ENCODE measurements at places on chromosomes 6 and 20.
A peak's percentile ranks its signal among the peaks of the same experiment; 100 is the strongest.

GRCh38 chr6:134515986-134516385 lies 198.1 kb upstream of the SGK1 start:
- DNase-seq: no peak

- DNase-seq: peak; percentile 32
These were observed 78.3 kb downstream of the CD109 start for GRCh38 chr6:73774311-73774774.

GRCh38 chr6:77633993-77634715 lies 18.7 kb upstream of the MEI4 start:
- no peak for DNase-seq

DNA sequence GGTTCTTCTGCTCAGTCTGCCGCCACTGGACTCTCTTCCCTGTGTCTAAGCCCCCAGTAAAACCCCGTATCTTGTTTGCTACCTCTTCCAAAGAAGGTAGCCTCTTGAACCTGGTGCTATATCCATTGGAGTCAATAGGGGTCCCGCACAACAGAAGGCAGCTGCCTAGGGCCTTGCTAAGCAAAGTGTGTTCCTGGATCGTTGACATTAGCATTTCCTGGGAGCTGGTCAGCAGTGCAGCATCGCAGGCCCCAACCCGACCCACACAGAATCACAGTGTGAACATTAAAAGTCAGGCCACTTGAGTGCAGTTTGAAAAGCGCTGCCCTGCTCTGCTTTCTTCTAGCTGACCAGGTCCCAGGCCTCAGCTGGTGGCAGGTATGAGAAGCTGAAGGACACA lies 2.9 kb downstream of the ADA start:
- no peak for DNase-seq

GRCh38 chr6:136846046-136846445 lies 23.7 kb downstream of the PEX7 start:
- no peak for DNase-seq

DNA sequence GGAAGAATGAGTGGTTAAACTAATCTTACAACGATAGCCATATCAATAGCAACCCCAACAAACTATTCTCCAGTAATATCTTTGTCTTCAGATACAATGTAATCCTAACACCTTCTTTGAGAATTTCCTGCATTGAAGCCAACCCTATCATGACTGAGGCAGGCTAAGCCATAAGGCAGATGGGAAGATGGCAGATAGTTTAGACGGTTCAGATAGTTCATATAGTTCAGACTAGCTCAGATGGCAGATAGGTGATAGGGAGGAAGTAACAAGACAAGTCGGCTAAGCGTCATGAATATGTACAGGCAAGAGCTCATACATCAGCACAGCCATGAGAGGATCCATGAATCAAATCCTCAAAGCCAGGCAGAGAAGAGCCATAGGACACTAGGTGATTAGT lies 39.1 kb upstream of the BEND6 start:
- DNase-seq: no peak

- DNase-seq: peak; percentile 65
These were observed 4.9 kb upstream of the ARFGAP1 start for GRCh38 chr20:63267691-63268090.

DNA sequence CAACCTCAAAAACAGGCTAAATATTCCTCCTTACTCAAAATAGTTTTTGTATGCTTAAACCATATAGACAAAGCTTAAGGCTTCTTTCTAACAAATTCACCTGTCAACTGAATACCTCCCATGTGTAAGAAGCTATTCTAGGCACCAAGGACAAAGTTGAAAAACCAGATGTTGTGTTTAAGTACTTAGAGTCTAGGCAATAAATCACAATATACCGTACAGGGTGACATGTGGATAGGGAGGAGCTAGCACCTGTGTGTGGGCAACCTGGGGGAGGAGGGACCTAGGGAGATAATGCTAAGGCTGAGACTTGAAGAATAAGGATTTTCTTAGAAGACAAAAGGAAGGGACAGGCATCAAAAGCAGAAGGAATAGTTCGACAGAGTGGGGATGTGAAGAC lies 123.5 kb downstream of the LMBRD1 start:
- DNase-seq: no peak

DNA sequence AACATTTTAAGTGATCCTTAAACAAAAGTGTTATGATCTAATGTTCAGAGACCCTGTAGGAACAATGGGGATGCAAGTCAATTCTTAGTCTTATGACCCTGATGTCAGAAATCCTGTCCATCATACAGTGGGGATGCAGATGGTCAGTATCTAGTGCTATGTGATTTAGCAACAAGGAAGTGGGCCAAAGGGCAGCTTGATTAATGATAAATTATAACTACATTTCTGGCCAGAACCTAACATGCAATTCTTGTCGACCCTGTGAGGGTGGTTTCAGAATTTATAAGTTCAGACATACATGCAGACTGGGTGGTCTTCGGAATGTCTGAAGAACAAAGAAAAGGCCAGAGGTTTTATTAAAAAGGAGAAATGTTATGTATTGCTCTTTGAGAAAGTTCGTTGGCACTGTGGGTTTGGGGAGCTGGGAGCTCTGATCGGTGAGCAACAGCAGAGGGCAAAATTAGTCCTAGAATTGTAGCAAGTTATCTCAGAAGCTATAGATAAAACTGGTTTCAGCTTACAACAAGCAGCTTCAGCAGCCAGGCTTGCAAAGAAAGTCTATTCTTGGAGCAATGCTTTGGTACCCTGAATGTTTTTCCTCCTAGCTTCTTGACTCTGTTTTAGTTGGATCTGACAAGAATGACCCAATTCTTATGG lies 50.8 kb downstream of the RPF2 start:
- no peak for DNase-seq

DNA sequence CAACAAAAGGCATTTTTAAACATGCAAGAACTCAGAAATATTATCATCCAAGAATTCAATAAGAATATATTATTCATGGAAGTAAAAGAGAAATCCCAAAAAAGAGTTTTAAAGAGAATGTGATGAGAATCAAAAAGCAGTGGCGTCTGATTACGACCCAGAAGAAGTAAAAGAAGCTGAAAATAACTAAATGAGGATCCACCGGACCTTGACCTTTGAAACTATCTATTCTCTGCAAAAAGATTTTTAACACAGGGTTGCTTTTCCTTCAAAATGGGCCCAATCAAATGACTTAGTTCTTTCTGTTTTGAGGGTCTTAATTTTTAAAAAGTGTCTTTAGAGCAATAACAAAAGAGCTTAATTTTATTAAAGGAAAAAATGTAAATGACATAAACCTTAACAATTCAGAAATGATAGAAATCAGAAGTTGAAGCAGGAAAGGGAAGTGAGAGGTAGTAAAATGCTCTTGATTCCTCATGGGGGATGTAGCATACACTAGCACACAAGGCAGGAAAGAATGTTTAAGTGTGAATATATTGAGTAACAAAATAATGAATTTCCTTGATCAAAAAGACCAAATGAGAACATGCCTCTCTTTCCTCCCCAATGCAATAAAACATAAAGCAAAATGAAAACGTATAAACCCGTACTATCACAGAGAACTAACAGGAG lies 223.1 kb upstream of the PRDM1 start:
- DNase-seq: no peak

- peak; percentile 85 for DNase-seq
These were observed 100.0 kb downstream of the NOL4L start for GRCh38 chr20:32484958-32485769.

- DNase-seq: no peak
These were observed 19.5 kb downstream of the KATNA1 start for GRCh38 chr6:149628875-149629510.

DNA sequence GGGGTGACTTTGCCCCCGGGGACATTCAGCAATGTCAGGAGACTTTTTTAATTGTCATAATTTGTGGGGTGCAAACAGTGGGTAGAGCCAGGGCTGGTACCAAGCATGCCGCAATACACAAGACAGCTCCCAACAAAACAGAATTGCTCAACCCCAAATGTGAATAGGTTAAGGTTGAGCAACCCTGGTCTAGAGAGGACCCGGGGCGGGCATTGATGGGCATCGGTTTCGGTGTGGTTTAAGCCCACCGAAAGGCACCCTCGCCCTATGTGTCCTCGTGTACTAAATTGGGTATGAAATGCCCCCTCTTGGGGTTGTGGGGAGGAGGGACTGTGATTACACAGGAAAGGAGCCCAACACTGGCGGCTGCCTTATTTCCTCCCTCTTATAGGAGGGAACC lies 36.0 kb downstream of the KIAA1755 start:
- no peak for DNase-seq

DNA sequence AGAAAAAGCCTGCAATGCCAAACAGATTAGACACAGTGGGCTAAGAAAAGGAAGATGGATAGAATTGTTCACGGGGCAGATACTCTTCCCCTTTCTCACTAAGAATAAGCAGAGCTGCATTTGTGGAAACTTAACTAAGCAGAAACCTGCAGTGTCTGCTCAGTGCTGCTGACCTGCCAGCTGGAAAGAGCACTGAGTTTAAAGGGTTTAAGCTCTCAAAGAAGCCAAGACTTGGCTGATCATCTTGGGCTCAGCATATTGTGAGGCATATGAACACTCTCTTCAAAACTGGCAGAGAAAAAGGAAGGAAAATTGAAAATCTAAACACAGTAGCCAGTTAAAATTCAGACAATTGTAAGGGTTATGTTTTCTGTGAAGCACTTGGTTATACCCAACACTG lies 711.1 kb upstream of the EPHA7 start:
- DNase-seq: peak; percentile 58

- DNase-seq: peak; percentile 75
These were observed 751 bp downstream of the MAP3K4 start for GRCh38 chr6:160992061-160992979.

- no peak for DNase-seq
These were observed 307.6 kb downstream of the TSHZ2 start for GRCh38 chr20:53279735-53280134.

DNA sequence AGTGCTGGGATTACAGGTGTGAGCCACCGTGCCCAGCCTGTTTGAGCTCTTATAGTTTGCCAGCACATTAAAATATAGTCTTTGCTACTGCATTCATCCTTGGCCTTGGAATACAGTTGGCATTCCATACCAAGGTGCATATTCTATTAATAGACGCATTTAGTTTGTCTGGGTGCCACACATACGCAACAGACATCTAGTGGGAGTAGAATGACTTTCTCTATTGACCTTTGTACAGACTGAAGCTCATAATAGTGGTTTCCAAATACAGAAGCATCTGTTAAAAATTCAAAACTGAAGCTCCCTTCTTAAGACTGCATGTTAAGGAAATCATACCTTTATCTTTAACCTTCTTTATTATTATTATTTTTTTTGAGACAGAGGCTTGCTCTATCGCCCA lies 46.7 kb upstream of the FNDC1 start:
- no peak for DNase-seq

DNA sequence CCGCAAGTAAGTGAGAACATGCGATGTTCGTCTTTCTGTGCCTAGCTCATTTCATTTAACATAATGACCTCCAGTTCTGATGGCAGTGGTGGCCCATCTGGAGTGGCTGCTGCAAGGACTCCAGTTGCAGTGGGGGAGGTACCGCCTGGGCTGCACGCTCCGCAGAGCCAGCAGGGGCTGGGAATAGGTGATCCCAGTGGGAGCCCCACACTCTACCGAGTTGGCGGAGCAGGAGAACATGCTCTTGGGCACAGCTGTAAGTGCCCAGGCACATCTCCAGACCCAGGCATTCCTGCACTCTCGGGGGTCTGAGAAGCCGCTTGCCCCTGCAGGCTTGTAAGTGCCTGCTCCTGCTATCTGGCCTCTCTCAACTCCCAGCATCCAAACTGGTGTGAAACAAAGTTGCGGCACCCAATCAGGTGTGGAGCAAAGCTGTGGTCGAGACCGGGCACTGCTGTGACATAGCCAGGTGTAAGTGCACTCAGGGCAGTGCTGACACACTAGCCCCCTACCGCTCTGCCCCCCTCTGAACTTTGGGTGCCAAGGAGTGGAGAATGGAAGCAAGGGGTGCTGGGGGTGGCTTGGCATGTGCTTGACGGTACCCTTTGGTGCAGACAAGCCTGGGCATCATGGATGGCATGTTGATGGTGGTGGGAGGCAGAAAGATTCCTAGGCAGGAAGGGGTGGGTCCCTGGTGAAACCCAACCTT lies 130.2 kb downstream of the HTR1B start:
- DNase-seq: no peak

GRCh38 chr6:75656479-75656878 lies 54.8 kb downstream of the SENP6 start:
- DNase-seq: no peak

- DNase-seq: no peak
These were observed 157.9 kb upstream of the STXBP5 start for GRCh38 chr6:147046141-147046877.

DNA sequence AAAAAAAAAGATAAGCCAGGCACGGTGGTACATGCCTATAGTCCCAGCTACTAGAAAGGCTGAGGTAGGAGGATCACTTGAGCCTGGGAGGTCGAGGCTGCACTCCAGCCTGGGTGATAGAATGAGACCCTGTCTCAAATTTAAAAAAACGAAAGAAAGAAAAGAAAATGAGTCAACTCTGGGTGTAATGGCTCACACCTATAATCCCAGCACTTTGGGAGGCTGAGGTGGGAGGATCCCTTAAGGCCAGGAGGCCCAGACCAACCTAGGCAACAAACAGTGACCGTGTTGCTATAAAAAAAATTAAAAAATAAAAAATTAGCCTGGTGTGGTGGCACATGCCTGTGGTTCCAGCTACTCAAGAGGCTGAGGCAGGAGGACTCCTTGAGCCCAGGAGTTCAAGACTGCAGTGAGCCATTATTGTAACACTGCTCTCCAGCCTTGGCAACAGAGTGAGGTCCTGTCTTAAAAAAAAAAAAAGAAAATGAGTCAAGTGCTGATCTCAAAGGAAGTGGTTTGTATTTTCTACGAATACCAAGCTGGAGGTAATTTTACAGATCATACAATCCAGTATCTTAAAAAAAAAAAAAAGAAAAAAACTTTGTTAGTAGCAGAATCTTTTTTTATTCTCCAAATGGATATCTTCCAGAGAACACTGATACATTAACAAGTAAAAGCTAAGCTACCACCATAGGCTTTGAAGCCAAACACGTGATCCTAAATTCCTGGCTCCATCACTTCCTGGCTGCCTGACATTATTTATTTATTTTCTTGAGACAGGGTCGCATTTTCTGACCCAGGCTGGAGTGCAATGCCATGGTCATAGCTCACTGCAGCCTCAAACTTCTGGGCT lies 5.7 kb downstream of the COMMD7 start:
- DNase-seq: no peak

- no peak for DNase-seq
These were observed 1.9 kb downstream of the PRELID3B start for GRCh38 chr20:59040667-59041066.

DNA sequence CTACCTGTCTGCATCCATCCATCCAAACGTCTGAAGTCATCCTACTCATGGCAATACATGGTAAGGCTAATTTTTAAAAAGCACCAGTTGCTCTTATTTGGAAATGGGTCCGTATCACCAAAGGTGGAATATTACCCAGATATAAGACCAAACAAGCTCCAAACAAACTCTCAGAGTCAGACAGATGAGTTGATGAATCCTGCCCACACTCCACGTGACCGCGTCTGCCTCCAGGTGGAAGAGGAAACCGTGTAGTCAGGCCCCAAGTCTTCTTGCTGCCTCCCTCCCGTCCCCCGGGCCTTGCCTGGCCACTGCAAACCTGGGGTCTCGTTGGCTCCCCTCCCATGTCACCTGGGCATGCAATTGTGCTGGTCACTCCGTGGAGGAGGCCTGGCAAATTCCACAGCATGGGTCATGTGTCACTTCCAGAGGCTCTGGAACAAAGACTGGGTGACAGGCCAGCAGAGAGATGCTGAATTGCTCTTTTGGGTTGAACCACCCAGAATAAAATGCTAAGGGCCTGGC lies 31.8 kb downstream of the CTCFL start:
- no peak for DNase-seq
